ENCODE measurements at places on chromosomes 6 and 20.

GRCh38 chr6:5102267-5102970, 17.3 kb downstream of the PPP1R3G start:
- no peak for DNase-seq

DNA sequence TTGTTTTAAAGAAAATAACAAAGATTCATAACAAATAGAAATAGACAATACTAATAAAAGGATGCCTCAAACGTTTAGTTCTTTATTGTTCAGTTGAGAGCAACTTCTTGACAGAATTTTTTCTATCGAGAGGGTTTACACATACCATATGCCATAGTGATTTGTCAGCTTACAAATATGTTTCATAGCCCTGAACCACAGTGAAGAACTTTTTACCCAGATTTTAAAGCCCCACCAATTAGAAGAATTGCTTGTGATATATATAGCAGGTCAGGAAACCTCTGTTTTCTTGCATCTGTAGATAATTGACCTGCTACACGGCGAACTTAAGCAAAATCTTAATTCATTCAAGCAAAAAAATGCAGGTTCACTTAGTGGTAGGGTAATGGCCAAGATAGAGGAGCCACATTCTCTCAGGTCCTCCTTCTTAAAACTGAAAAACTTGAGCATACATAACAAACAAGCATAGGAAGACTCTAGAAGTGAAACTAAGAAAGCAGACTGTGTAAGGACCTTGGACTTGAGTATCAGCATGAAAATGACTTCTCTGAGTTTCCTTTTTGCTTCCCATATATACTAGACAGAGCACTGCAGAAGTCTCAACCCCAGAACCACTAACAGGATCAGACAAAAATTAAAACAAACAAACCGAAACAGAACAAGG, 39.5 kb downstream of the CRISP1 start:
- DNase-seq, result no peak

DNA sequence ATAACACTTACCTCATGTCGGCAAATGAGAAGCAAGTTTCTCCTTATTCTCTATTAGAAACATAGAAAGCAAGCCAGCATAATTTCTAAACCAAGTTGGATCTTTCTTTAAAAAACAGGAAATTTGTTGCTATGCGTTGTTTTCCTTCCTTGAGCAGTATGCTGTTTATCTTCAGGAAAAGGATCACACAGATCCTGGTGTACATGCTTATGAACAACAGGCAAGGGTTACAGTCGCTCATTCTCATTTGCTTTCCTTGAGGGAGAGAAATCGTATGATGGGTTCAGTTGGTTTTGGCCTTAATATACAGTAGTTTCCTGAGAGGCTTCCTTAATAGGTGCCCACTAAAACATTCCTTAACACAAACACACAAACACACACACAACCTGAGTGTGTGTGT, 118.8 kb downstream of the FYN start:
- peak; percentile 67 for DNase-seq

DNA sequence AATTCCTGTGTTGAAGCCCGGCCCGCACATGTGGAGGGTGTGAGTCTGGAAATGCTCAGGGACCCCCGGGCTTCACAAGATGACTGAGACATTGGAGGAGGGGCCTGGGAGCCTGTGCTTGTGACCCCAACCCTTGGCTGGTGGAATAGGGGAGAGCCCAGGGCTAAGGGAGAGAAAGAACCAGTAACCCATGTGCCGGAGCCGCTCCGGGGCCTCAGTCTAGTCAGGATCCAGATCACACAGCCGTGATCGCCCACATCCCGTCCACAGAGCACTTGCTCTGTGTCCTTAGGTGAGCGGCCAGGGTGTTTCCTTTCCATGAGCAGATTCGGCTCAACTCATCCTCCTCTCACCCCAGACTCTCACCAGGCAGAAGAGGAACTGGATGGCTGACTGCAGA, 152.3 kb upstream of the RPS6KA2 start:
- DNase-seq, result no peak

- DNase-seq, result no peak
Observed at GRCh38 chr6:39263303-39264037, 34.2 kb upstream of the KCNK5 start.

- DNase-seq, result no peak
Observed at GRCh38 chr20:13436530-13436929, 202.2 kb downstream of the TASP1 start.

- DNase-seq, result no peak
Observed at GRCh38 chr6:7806711-7807110, 80.8 kb downstream of the BMP6 start.

Data from kidney capillary endothelial cell (primary cell).